ENCODE measurements at places on chromosomes 5 and 9. TPM values are rescaled to one million over a fixed set of nuclear protein-coding genes. Genes with fewer than 3 reads are reported as not detected.

Gene TAS2R1
- not detected for total RNA-seq

Gene ANKRD31
- total RNA-seq = 0.26 TPM

Gene ZFP2
- total RNA-seq = not detected

Gene IL5
- not detected for total RNA-seq

Gene SIT1
- not detected for total RNA-seq

Gene EPB41L4A
- not detected for total RNA-seq

Gene AOPEP
- 23.1 TPM for total RNA-seq

Gene SMIM32
- total RNA-seq = not detected

Gene MTMR12
- 14.5 TPM for total RNA-seq

Gene SDHA
- total RNA-seq = 163 TPM

Gene ZNF483
- total RNA-seq = 3.0 TPM

Gene TMEM232
- total RNA-seq = not detected

Gene IGIP
- 1.3 TPM for total RNA-seq

Gene ADRB2
- total RNA-seq = 42.1 TPM

Gene PTBP3
- 25.0 TPM for total RNA-seq

Gene SPATA31C1
- total RNA-seq = not detected

Gene ARHGEF28
- 24.2 TPM for total RNA-seq

Gene NMUR2
- total RNA-seq = not detected

Gene GFPT2
- total RNA-seq = 2.2 TPM

Gene BRINP1
- total RNA-seq = not detected

Gene SPINK5
- not detected for total RNA-seq

Gene OLFM1
- total RNA-seq = not detected

Gene LTC4S
- 1.5 TPM for total RNA-seq

Gene NRARP
- total RNA-seq = 35.5 TPM

Gene TLR4
- total RNA-seq = not detected

Gene PCSK1
- not detected for total RNA-seq

Gene SPACA9
- total RNA-seq = 2.3 TPM

Gene CDC25C
- 13.8 TPM for total RNA-seq

Gene SPINK7
- total RNA-seq = not detected

Gene RASGEF1C
- 0.29 TPM for total RNA-seq

Gene DEPDC1B
- 23.8 TPM for total RNA-seq

Gene FCN1
- not detected for total RNA-seq

Gene COL5A1
- 15.4 TPM for total RNA-seq

Gene CDH6
- 1.8 TPM for total RNA-seq

Gene SPINK4
- not detected for total RNA-seq

Gene SLC25A2
- total RNA-seq = 0.40 TPM

Gene BHMT2
- total RNA-seq = not detected

Gene ARSI
- 6.3 TPM for total RNA-seq

Gene TAF11L5
- not detected for total RNA-seq

Gene CACFD1
- 10.0 TPM for total RNA-seq

Gene LYRM7
- 6.7 TPM for total RNA-seq

Gene UBE2QL1
- 8.8 TPM for total RNA-seq

Gene ZFR
- 68.3 TPM for total RNA-seq

Gene DNAH5
- total RNA-seq = 3.5 TPM

Gene WDR38
- total RNA-seq = not detected
